ENCODE measurements at places on chromosomes 4 and X. TPM values are rescaled to one million over a fixed set of nuclear protein-coding genes. Genes with fewer than 3 reads are reported as not detected.
A peak's percentile ranks its signal among the peaks of the same experiment; 100 is the strongest.

Gene USP26
- total RNA-seq, result not detected

Gene PITX2
- 140 TPM for total RNA-seq

Gene TCEANC
- total RNA-seq, result 5.7 TPM

Gene RAB33A
- total RNA-seq, result not detected

Gene NEIL3
- 0.16 TPM for total RNA-seq

Gene IGSF1
- not detected for total RNA-seq

Gene IQCM
- 0.94 TPM for total RNA-seq

Gene OGT
- total RNA-seq, result 105 TPM

Gene RAB41
- not detected for total RNA-seq

Gene HDX
- 4.3 TPM for total RNA-seq

Gene NSUN7
- total RNA-seq, result not detected

Gene FAM9B
- not detected for total RNA-seq

Gene TCEAL2
- total RNA-seq, result not detected

Gene MTCP1
- total RNA-seq, result 1.1 TPM

DNA sequence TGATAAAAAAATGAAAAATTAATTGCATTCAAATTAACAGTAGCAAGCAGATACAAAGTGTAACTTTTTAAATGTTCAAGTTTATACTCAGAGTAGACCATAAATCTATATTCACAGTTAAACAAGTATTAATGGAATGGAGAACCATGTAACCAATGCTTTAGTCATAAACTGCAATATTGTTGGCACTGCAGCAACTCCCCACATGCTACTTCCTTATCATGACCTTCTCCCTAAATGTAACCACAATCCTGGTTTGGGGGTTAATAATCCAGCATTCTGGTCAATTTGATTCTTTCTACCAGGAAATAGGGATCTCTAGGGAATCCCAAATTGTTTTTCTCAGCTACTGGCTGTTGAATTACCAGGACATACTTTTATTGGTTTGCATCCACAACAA is 223.9 kb upstream of the DCAF8L1 start:
- no peak for DNase-seq

DNA sequence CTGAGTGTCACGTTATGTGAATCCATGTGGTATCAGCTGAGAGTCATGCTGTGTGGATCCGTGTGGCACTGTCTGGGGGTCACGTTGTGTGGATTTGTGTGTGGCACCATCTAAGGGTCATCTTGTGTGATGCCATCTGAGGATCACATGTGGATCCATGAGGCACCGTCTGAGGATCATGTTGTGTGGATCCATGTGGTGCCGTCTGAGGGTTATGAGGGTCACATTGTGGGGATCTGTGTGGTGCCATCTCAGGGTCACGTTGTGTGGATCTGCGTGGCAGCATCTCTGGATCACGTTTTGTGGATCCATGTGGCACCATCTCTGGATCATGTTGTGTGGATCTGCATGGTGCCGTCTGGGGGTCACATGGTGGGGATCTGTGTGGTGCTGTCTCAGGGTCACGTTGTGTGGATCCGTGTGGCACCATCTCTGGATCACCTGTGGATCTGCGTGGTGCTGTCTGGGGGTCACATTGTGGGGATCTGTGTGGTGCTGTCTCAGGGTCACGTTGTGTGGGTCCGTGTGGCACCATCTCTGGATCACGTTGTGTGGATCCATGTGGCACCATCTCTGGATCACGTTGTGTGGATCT is 6.9 kb downstream of the PDE6B start:
- DNase-seq, result no peak

DNA sequence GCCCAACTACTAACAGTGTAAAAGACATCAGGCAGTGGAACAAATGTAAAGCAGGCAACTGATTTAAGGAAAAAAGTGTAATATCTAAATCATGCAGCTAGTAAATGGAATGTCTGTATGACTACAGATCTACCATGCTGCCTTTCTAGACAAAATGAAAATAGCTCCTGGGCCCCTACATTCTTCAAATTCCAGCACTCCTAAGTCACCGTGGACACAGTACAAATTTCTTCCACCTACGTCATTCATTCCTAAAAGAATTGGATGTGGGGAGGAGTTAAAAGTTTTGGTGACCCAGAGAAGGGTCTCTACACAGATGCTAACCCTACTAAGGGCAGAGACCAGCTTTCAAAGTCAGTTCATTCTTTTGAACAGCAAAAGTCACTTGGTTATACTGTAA is 137.2 kb upstream of the ARHGEF9 start:
- peak; percentile 12 for DNase-seq

GRCh38 chr4:144376866-144377265 is 236.3 kb upstream of the GYPA start:
- no peak for DNase-seq

GRCh38 chr4:153468587-153468986 is 2.4 kb downstream of the TMEM131L start:
- no peak for DNase-seq

DNA sequence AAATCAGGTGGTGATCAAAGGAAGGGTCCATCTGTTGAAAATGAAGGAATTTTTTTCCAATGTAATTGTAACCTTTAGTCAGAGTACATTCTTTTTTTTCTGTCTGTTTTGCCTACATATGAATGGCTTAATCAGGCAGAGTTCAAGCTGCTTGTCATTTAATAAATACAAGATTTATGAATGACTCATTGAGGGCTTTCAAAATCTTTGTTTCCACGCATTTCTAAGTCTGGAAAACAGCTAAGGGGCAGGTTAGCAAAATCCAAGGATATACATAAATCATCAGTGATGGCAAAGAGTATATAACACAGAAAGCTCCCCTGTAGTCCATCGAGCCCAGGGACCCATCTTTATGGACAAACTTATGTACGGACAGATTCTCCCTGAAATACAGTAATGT is 1.8 kb downstream of the CA5B start:
- DNase-seq, result no peak

- peak; percentile 0 for DNase-seq
Observed at GRCh38 chrX:112851806-112852205, 11.2 kb upstream of the AMOT start.

DNA sequence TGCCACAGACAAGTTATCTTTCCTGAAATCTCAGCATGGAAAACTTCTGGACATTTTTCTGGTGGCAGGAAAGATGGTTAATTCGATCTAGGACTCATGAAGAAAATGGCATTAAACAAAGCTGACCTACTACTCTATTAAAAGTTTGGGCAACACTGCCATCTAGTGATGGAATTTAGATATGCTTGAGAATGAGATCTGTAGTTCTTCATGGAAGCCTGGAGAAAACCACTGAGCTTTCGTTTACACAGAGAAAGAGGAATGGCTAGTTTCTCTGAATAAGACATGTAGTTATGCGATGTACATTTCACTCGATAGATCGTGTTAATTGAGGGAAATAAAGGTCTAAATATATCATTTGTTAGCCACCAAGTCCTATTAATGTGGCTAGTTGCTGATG is 51.7 kb upstream of the CHRDL1 start:
- DNase-seq, result peak; percentile 68

- no peak for DNase-seq
Observed at GRCh38 chr4:62135565-62136156, 935.5 kb downstream of the ADGRL3 start.

GRCh38 chrX:99266255-99266654 is 1143.8 kb downstream of the PCDH19 start:
- DNase-seq, result no peak

DNA sequence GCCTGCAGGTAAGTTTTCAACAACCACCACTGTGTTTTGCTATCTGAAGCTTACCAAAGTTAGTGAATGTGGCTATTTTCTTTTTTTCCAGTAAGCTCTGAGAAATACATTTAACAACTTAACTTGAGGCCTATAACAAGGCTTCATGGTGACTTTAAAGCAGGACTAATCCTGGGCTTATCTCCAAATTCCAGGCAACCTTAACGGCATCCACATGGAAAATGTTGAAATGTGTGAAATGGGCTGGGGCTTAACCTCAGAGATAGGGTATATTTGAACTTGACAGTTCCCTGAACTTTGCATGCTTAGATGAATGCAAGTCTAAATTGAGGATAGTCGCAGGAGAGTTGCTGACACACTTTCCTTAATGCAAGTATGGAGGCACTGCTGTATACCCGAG is 539.2 kb downstream of the GALNTL6 start:
- no peak for DNase-seq

DNA sequence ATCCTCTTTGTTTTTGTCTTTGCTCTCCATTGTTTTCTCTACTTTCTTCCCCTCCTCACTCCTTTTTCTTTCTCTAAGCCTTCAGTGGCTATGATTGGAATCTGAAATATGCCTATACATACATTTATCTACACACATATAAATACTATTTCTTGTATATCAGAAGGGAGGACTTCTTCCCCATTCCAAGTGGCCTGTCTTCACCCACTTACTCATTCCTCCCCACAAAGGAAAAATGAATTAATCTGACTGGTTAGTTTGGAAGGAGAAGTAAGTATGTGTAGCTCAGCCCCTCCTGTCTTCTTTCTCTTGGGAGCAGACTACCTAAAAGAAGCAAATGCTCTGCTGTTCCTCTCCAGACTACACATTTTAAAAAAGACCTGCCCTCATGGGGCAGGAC is 17.7 kb downstream of the GUCY2F start:
- DNase-seq, result no peak

DNA sequence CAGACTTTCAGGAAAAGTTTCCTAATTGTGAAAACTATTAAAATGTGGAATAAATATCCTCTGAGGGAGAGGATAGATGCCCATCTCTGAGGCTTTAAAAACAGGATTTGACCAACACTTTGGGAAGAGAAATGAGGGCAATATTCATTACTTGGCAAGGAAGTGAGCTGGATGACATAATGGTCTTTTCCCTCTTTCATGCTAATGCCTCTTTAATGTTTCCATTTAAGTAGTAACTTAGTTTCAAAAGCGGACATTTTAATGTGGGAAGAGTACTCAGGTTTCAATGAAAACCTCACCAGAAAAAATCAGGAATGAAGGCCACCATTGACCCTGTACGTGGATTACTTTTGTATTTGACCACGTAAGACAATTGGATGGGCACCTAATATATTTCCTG is 503.3 kb downstream of the ANKRD50 start:
- DNase-seq, result no peak

GRCh38 chr4:650951-651883 is 22.9 kb downstream of the ATP5ME start:
- DNase-seq, result peak; percentile 45

DNA sequence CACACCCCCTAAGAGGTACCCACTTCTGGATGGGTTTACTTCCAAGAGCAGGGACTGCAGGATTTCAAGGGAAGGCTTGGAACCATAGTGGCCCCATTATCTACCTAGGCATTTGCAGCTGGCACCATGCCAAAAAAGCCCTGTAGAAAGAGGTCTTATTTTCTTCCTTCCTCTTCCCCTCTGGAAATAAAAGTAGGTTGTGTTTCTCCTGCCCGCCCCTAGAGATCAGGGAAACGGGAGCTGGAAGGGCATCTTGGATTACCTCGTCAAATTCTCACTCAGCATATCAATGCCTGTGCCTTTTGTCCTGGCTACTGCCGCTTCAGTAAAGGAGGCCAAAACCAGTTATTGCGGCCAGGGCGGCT is 1.6 kb downstream of the SCD5 start:
- no peak for DNase-seq

GRCh38 chrX:16628946-16629595 is 20.9 kb upstream of the S100G start:
- DNase-seq, result no peak

DNA sequence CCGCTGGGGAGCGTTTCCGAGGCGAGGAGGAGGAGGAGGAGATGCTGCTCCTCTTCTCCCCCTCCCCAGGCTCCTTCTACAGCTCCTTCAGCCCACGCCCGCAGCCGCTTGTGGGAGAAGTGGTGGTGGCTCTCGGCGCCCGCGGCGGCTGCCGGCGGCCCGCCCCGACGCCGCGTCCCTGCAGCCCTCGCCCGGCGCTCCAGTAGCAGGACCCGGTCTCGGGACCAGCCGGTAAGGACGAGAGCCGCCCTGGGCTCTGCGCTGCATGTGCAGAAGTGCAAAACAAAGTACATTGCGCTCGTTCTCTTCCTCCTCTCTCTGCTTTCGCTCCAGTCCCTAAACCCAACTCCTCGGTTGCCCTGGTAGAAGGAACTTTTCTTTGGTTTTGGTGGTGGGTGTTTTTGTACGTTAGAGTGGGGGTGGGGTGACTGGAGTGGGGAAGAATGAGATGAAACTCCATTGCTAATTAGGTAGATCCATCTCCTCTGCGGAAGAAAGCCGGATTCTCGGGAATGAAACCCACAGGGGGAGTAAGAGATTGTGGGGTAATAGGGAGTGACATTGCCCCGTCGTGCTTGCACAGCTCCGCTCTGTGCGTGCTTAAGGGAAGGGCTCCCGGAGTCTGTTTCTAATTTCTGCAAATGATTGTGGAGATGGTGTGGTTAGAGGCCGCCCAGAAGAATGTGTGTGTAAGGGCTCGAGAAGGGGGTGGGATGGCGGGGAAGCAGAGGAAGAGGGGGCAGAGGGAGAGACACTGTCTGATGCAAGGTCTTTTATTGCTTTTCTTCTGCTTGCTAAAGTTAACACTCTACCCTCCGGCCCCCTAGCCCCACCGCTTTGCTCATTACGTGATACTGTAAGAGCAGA is 677 bp downstream of the PTPN13 start:
- DNase-seq, result peak; percentile 45

- DNase-seq, result no peak
Observed at GRCh38 chr4:185845966-185846365, 34.0 kb upstream of the SORBS2 start.

DNA sequence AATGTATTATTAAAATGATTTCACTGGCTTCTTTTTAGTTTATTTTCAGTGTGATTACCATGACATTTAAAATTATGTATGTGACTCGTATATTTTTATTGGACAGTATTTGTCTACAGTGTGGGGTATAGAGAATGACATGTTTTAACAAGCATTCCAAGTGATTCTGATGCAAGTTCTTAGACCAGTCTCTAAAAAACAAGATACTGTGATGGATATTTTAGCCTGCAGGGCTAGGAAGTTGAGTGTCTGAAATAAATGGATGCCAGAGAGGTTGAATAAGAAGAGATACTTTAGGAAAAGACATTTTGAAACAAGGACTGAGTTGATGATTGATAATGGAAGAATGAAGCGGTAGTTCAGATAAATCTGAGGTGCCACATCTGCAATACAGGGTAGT is 3.5 kb upstream of the MAD2L1 start:
- DNase-seq, result no peak

- peak; percentile 96 for DNase-seq
Observed at GRCh38 chr4:89056953-89057398, at the start of gene FAM13A. FAM13A (minus strand) TSS chr4:89057185; CDS start chr4:89056964, 221 bp downstream.

DNA sequence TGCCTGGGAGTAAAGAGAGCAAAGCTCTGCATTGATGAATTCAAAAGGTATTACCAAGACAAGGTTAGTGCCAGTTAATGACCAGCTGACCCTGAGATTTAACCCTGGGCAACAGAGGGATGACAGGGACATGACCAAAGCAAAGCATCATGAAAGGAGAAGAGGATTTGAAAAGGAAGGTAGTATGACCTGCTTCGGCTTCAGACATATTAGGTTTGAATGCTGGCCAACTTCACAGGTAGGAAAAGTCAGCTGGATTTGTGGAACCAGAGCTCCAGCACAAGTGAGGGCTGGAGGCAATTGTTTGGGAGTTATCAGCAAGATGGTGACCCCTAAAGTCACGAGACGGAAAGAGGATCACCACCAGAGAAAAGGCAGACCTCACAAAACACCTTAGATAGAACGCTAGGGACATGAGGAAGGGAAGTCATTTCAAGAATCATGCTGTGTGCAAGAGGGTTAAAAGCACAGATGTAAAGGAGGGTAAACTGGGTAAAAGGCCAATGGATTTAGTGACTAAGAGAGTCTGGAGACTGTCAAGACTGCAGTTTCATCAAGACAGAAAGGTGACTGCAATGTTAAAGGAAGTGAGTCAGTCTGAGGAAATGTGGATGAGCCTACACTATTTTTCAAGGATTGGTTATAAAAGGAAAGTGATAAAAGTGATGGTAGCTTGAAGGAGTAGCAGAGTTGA is 45.6 kb downstream of the SH3RF1 start:
- peak; percentile 41 for DNase-seq

All from myocyte (in vitro differentiated cells).